T47D (cell line): ENCODE measurements at places on chromosomes 13 and 19.

DNA sequence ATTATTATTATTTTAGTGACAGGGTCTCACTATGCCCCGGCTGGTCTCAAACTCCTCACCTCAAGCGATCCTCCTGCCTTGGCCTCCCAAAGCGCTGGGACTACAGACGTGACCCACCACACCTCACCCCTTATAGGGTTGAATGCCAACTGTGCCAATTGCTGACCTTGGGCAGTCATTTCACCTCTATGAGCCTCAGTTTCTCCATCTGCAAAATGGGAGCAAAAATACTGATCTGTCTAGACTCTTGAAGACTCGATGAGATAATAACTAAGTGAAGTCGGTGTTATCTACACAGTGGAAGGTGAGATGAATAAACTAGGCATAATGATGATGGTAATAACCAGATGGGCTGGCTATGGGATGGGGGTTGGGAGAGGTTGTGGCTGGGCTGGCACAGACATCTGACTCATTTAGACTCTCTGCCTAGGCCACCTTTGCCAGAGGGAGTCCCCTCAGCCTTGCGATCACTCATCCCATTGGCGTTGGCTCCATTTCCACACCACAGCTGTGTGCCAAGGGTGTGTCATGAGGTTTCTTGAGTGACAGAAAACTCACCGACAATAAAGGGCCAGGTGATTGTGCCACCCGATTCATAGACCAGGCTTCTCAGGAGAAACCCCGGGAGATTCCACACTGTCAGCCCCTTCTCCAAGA, at the start of gene CASP14:
CASP14 (plus strand) TSS at position 596 of the 657 bp plus-strand sequence. CDS start 2,772 bp downstream, outside the sequence.
- no peak for DNase-seq

DNA sequence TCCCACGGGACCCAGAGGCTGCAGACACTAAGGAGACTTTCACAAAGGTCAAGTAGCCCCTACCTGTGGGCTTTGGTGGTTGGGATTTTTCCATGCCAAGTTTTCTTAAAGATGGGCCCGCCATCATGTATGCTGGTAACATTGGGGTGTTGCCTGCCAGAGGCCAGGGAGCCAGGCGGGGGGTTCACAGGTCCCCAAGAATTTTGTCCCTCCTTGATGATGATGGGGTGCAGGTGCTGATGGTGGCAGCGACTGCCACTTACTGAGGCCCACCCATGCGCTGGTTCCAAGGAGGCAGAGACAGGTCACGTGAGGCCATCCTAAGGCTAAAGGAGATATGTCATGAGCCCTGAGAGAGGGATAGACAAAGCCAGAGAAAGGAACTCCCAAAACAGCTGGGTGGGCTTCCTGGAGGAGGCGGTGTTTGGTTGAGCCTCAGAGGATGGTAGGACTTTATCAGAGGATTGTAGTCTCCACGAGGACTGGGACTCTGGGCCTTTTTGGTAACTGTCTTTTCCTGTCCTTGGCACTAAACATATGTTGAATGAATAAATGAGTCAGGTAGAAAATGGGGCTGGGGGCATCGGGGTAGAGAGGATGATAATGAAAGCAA, 14.4 kb downstream of the PLEKHF1 start:
- DNase-seq = no peak

DNA sequence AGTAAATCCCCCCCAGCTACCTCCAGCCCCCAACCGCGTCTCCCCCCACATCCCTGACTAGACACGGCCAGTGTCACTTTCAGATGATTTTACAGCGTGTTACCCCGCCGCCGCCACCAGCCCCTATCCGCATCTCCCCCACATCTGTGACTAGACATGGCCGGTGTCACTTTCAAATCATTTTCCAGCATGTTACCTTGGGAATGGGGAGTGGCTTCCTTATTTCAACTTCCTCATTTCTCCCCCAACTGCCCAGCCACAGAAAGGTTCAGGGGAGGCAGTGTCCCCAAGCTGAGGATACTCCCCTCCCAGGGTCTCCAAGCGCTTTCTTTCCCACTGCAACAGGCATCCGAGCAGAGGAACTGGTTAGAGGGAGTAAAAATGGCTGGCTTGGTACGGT, 18.4 kb downstream of the ADGRL1 start:
- no peak for DNase-seq

DNA sequence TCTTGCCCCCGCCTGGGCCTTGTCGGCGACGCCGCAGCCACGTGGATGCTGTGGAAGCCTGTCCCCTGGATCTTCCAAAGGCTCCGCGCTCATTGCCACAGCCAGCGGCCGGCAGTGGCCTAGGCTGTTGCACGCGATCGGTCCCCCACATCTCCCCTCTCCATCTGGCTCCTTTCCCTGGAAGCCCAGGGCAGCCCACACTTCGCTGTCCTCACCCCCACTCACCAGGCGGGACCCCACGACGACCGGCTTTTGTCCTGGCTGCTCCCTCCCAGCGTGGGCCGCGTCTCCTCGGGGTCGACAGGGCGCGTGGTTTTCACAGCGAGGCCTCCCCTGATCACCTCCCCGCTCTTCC, 605 bp upstream of the TEX30 start:
- no peak for DNase-seq

GRCh38 chr19:17348700-17349099, 11.3 kb downstream of the GTPBP3 start:
- DNase-seq = no peak

- DNase-seq = no peak
Observed at GRCh38 chr13:45374917-45375316, 33.9 kb upstream of the TPT1 start.

- no peak for DNase-seq
Observed at GRCh38 chr19:17553256-17553655, 2.2 kb upstream of the COLGALT1 start.

DNA sequence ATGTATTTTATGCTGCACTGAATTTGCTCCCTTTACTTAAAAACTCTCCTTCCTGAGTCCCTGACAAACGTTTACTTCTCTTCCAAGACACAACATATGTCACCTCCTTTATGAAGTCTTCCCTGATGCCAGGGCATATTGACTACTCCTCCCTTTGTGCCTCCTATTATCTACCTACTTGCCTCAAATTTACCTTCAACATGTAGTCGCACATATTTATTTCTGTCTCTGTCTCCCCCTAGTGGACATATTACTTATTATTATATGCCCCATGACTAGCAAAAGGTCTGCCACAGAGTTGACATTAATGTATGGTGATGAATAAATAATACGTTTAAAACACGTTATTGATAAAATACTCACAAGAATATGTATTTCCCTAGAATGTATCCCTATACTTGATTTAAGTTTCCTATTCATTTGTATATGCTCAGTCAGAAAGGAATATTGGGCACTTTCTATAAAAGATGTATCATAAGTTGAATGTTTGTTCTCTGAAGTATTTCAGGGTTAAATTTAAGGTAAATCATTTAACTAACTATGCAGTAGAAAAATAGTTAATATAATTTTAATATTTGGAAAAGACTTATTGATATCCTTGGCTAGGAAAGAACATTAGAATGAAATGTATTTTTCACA, 250.3 kb upstream of the ATXN8OS start:
- peak; percentile 2 for DNase-seq

DNA sequence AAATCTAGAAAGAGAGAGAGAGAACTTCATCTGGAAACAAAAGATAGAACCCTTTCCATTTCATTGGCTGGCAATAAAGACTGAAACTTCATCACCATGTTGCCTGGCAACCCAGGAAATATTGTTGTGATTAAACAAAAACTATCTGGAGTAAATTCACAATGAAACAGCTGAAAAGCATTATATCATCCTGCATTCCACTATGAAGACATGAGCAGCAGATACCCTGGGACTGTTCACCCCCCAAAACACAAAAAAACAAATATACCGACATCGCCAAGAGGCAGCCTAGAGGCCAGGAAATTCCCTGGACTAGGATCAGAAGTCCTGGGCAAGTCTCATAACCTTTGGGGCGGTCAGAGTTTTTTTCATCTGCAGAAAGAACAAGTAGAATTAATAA, 158.3 kb downstream of the FOXO1 start:
- DNase-seq = no peak

- peak; percentile 47 for DNase-seq
Observed at GRCh38 chr19:53982001-53982451, 9.4 kb upstream of the CACNG6 start.

DNA sequence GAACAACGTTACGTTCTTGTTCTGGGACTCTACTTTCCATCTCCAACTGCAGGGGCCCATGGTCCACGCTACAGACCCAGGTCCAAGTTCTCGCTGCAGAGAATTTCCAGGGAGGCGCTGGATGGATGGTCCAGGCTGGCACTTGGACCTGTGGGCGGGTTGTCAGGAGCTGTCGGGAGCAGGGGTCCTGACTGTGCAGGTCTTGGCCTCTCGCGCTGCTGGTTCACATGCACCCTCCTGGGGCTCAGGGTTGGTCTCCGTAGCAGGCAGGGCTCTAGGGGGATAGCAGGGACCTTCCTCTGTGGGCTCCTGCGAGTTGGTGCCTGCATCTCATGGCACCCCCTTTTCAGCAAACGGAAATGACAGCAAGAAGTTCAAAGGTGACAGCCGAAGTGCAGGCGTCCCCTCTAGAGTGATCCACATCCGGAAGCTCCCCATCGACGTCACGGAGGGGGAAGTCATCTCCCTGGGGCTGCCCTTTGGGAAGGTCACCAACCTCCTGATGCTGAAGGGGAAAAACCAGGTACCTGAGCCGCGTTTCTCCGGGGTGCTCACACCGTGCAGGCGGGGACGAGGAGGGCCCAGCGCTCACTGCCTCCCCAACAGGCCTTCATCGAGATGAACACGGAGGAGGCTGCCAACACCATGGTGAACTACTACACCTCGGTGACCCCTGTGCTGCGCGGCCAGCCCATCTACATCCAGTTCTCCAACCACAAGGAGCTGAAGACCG, 6.6 kb downstream of the PTBP1 start:
- no peak for DNase-seq

- DNase-seq = no peak
Observed at GRCh38 chr13:19713186-19713965, 69.4 kb downstream of the PSPC1 start.
